Activated naive CD8-positive, alpha-beta T cell treated with anti-CD3 and anti-CD28 coated beads, Interleukin-2, amount 50 U/mL, for 16 hours (primary cell): ENCODE measurements at places on chromosomes 7 and 10.

- no peak for DNase-seq
These were observed 44.0 kb downstream of the ZNRF2 start for GRCh38 chr7:30328381-30328780.

GRCh38 chr7:36039243-36039642 is 113.8 kb upstream of the EEPD1 start:
- DNase-seq = no peak

- no peak for DNase-seq
These were observed 11.7 kb downstream of the AASS start for GRCh38 chr7:122132341-122132740.

DNA sequence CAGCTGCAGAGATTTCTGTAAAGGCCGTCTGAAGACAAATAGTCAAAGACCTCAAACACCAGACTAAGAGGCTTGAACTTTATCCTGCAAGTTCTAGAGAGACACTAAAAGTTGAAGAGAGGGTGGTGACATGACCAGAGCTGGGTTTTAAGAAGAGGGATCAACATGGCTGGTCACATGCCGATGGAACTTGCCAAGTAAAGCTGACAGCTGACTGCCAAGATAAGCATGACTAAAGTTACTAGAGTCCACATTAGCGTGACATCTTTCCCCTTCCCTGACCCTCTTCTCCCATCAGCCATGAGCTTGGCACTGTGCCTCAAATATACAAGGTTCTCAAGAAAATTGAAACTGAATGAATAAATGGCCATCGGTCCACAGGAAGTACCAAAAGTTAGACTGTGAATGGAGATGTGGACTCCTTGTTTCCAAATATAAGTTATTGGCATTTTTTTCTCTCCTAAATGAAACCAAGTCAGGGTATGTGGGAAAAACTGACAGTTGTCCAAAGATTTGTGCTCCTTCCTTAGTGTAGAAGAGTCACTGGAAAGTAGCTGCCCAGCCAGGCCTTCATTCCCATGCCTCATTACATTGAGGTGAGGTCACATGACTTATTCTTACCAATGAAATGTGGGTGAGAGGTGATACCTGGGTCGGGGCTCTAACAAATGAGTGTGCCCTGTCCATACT is 24.5 kb downstream of the XPNPEP1 start:
- no peak for DNase-seq

DNA sequence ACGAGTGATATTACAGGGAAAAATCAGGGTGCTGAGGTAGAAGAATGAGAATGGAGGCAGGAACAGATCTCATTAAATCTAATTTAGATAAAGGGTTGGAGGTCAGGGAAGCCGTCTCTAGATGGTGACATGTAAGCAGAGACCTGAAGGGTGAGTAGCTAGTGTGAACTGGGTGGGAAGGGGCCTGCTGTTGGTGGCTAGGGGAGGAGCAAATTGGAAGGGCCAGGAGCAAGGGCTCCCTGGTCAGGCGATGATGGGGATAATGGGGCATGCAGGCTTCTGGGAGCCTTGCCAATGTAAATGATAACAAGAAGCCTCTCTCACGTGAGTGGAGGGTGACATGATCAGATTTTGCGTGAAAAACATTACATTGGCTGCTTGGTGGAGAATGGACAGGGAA is 76.3 kb downstream of the WDFY4 start:
- no peak for DNase-seq

GRCh38 chr7:102292813-102293798 is 6.4 kb downstream of the SH2B2 start:
- no peak for DNase-seq

DNA sequence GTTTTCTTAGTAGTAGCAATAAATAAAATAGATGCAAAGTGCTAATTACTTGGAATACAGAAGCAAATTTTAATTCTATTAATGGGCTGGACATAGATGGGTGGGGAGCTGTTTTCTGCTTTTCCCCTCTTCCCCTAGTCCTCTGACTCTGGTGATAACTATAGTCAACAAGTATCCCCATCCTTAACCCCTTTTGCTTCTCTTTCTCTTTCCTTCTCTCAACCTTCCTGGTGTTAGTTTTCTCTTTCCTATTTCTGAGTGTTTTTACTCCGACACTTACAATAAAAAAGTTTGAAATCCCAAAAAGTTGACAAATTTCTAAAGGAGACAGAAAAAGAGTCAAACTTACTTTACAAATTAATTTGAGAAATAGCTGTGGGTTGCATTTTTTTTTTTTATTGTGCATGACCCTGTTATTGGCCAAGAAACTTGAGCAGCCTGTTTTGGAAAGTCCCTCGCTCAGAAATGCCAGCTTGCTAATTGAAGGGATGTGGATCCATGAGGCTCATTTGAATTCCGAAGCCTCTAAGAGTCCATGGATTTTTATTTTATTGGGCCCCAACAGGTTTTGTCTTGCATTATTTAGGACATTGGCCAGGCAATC is 2.4 kb downstream of the FAS start:
- no peak for DNase-seq

DNA sequence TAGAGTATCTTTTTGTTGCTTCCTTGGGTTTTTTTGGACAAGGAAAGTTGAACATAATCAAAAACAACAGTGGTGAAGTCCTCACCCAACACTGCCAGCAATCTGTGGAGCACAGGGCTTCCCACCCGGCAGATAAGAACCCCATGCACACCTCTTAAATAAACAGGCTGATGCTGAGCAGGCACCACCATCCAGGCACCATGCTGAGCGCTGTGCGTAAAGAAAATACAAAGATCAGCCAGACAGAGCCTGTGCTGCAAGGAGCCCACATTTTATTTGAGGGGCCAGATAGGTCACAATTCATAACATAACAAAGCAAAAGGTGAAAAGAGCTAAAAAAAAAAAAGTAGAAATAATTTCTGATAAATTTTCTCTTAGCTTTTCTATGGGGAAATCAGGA is 231.2 kb downstream of the PTPRN2 start:
- DNase-seq = no peak

GRCh38 chr10:75599875-75600648 is 168.6 kb downstream of the LRMDA start:
- DNase-seq = no peak

DNA sequence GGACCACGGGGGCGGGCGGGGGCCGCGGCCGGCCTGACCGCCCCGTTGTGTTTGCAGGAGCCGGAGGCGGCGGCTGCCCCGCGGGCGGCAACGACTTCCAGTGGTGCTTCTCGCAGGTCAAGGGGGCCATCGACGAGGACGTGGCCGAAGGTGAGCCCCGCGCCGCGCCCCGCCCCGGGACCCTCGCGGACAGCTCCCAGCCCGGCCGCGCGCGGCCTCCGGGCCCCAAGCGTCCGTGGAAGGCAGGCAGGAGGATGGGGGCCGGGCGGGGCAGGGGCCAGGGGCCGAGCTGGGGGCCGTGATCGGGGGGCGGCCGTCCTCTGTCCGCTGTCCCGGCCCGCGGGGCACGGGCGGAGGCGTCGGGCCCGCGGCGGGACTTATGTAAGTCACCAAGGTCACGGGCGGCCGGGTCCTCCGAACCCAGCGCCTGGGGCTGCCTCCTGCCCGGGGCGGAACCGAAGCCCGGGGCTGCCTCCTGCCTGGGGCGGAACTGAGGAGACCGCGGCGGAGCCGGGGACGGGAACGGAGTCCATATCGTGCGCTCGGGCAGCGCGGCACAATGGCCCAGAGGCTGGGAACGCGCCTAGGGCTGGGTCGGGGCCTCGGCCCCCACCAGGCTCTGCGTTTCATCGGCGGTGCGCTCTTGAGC is 497 bp downstream of the PPP2R2D start:
- DNase-seq = no peak

DNA sequence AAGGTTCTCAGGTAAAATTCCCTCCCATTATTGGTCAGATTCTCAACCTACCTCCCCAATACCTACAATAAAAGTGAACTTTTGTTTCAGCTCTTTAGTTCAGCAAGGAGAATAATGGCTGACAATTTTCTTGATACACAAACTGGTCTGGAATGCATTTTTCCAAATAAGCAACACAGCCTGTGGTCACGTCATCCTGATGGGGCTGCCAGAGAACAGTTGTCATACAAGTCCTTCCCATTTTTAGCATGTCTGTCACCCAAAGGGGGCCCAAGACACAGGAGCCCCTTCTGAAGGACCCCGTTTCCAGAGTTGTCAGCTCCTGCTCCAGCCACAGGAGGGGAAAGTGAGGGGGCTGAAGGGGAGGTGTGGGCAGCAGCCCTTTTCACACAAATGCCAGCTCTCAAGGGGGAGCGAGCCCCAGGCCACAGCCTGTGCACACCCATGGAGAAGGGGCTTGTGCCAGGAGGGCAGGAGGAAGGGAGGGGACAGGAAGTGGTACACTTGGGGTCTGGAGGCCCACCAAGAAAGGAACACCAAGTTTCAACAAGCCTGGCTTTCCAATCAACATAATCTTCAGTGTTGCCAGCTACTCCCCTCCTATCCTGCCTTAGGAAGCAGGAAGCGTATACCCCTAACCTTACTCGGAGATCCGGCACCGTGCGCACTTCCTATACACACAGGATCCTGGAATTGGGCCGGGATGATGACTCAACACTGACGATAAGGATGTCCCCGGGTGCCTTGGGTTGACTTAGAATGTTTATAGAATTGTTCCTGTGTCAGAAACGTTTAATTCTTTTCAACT is 43.4 kb upstream of the PDLIM1 start:
- no peak for DNase-seq

DNA sequence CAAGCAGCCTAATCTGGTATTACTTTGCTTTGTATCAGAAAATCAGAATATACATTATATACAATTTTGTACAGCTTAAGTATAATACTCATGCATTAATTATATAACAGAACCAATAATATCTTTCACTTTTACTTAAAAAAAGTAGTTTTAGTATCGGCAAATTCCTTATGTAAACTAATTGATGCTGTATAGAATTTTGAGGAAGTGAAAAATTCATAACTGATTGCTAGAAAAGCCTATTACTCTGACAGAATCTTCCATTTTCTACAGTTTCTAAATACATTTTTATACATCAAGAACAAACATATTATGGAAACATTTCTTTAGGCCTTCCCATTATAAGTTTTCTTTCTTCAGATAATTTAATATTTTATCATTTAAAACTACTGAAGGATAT is 124.0 kb upstream of the GPR22 start:
- no peak for DNase-seq

- DNase-seq = no peak
These were observed 106.2 kb upstream of the GPR141 start for GRCh38 chr7:37577412-37577811.

DNA sequence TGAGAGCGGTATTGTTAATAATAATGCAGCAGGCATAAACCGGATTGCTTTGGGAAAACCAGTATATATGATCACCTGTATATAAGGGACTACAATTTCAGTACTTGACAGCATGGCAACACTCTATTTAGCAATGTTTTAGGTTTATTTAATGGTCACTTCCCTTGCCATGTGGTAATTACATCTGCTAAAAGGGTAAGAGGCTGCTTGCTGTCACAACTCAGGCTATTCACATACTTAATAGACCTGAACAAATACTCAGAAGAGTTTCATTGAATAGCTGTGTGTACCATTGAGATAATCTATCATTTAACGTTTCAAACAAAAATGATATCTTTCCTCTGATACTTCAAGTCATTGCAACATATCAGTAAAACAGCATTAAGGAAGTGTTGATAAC is 90.1 kb downstream of the PCDH15 start:
- no peak for DNase-seq

DNA sequence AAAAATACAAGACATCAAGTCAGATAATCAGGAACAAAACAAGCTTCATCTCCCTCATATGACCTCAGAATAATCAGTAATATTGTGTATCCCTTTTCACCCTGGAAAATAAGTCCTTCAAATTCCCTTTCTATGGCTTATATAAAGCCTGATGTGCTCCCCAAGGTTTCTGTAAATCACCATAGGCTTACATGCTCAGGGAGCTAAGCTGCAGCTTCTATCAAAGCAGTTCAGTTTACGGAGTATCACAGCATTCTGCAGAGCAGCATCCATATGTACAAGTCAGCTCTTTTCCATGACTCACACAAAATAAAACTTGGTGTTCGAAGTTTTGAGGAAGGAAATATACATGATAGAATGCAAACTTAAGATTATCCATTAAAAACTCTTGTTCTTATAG is 225.6 kb downstream of the LRRTM3 start:
- no peak for DNase-seq

GRCh38 chr7:101164071-101164840 is 1.1 kb downstream of the VGF start:
- DNase-seq = no peak

DNA sequence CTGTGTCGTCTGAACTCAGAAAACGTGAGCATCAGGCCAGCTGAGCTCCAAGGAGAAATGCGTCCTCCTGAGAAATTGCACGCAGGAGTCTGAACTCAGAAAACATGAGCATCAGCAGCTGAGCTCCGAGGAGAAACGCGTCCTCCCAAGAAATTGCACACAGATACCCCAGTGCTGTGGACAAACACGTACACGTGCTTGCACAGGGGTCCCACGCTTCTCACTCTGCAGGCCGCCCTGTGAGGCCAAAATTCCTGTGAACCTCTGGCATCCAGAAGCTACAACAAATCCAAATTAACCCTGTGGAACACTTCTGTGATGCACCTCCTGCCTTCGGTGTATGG is 133.8 kb downstream of the WDR37 start:
- DNase-seq = no peak

- no peak for DNase-seq
These were observed 163.4 kb downstream of the PLXDC2 start for GRCh38 chr10:19979628-19980027.

- peak; percentile 58 for DNase-seq
These were observed 26.1 kb downstream of the FAM53B start for GRCh38 chr10:124717911-124718741.

GRCh38 chr7:32042900-32043299 is 27.3 kb downstream of the PDE1C start:
- no peak for DNase-seq

DNA sequence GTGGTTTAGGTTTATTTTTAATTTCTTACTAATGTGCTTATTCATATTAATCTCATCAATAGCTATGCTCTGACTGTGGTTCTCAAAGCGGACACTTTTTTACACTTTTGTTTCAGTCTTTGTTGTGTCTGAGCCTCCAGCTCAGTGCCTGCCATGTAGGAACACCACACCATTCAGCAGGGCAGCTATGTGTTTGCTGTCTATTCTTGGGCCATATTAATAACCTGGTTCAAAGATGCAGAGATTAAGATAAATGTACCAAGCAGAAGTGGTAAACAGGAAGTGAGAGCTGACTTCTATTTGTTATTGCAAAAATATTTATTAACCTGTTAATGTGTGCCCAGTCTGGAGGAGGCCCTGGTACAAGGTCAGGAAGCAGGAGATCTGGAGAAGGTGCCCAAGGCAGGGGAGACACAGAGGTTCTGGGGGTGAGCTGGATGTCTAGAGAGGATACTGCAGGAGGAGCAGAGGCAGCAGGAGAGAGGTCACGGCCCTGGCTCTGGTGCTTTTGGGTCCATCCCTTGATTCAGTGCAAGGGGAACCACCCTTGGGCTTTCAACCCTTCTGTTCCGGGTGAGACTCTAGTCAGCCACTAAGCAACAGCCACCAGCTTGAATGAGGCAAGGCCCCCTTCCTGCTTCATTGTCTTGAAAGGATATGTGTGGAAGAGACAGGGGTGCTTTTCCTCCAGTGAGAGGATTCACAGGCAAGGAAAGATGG is 1.9 kb downstream of the TBXAS1 start:
- no peak for DNase-seq

DNA sequence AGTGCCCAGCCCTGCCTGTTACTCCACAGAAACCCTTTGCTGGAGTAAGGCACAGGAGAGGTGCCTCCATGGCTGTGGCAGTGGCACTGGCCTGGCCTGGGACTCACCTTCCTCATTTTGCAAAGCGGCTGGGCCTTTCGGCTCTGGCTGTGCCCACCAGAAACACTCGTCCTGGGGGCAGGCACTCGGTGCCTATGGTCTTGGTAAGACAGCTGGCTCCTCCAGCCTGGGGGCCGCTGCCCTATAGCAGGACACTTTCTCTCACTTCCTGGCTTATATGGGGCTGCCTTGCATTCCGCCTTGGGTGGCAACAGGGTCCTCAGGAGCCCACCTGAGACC is 13.2 kb downstream of the ZMIZ1 start:
- no peak for DNase-seq
